ENCODE measurements at places on chromosomes 7 and 10.

- H3K36me3 ChIP-seq = no peaks in the 10 kb centered on the region
- H3K27ac ChIP-seq = no peak overlapping the region
- peaks cover 4% of the 10 kb centered on the region for H3K4me1 ChIP-seq
- H3K27me3 ChIP-seq = peaks cover 2% of the 10 kb centered on the region
- no peak overlapping the region for H3K4me3 ChIP-seq
Measured at GRCh38 chr10:124068929-124069328, 24.5 kb downstream of the CHST15 start.

- no peaks in the 10 kb centered on the region for H3K36me3 ChIP-seq
- peak; percentile 48 for DNase-seq
- H3K27me3 ChIP-seq = no peaks in the 10 kb centered on the region
- peak overlapping the region; percentile 75 for H3K27ac ChIP-seq
- no peak overlapping the region for H3K4me3 ChIP-seq
- H3K4me1 ChIP-seq = peaks cover 48% of the 10 kb centered on the region
Measured at GRCh38 chr7:157471259-157472125, 134.7 kb downstream of the DNAJB6 start.

DNA sequence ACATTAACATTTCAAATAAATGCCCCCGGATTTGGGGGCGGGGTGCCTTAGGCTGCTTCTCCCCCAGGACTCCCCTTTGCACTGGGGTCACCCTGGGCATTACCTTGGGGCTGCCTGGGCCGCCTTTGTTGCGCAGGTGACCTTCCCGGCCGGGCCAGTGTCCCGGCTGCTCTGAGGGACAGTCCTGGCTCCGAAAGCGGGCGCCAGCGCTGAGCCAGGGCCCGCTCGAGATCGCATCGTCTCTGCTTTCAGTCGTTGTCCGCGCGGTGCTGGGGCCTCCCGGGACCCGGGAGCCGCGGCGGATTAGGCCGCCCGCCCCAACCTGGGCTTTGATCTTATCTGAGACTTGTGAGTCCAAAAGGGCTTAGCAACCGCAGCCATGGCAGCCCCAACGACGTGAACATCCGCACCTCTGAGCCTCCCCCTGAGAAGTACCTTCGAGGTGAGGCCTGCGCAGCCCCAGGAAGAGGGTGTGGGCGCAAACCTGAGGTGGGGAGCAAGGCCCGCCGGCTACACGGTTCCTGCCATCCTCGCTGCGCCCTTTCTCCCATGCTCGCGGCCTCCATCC, 14.8 kb upstream of the WAPL start:
- H3K4me3 ChIP-seq = peak overlapping the region; percentile 53
- H3K36me3 ChIP-seq = no peaks in the 10 kb centered on the region
- peaks cover 31% of the 10 kb centered on the region for H3K4me1 ChIP-seq
- H3K27me3 ChIP-seq = no peaks in the 10 kb centered on the region
- no peak overlapping the region for H3K27ac ChIP-seq

- DNase-seq = peak; percentile 23
- no peaks in the 10 kb centered on the region for H3K27me3 ChIP-seq
- peaks cover 50% of the 10 kb centered on the region for H3K4me1 ChIP-seq
- H3K27ac ChIP-seq = peak overlapping the region; percentile 92
Measured at GRCh38 chr10:112375721-112376395, 1.9 kb downstream of the ACSL5 start.

DNA sequence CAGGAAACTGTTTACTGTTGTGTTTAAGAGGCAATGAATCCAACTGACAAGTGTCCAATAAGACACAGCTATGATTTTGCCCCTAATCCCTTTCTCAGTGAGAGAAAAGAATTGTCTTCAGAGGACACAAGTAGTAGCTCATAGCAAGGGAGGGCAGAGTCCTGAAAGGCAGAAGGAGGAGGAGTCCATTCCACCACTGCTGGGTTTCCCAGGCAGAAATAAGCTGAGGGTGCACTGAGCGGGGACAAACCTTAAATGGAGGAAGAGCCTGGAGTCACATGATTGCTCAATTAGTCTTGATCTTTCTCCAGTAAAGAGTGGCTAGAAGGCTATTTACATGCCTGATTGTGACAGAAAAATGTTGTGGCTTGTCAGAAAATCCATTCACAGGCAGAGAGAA, 573.8 kb downstream of the POM121L12 start:
- no peaks in the 10 kb centered on the region for H3K27me3 ChIP-seq
- DNase-seq = no peak
- H3K27ac ChIP-seq = no peak overlapping the region

DNA sequence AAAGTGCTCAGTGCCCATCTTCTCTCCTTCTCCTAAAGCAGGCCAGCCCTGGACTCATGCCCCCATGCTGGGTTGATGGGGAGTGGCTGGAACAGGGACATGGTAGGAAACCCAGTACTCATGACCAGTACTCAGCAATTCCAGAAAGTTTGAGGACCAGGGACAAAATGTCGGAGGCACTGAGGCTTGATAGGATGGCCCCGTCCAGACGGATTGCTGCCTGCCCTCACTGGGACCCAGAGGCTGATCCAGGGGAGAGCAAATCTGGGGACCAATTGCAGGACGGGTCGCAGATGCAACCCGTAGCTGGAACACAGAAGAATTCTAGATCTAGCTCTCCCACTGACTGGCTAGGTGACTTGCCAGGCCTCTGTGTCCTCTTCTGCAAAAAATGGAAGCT, 5.1 kb downstream of the ZCCHC24 start:
- H3K36me3 ChIP-seq = no peaks in the 10 kb centered on the region
- no peak overlapping the region for H3K4me3 ChIP-seq
- H3K4me1 ChIP-seq = peaks cover 24% of the 10 kb centered on the region
- peaks cover 2% of the 10 kb centered on the region for H3K27me3 ChIP-seq
- H3K27ac ChIP-seq = no peak overlapping the region

DNA sequence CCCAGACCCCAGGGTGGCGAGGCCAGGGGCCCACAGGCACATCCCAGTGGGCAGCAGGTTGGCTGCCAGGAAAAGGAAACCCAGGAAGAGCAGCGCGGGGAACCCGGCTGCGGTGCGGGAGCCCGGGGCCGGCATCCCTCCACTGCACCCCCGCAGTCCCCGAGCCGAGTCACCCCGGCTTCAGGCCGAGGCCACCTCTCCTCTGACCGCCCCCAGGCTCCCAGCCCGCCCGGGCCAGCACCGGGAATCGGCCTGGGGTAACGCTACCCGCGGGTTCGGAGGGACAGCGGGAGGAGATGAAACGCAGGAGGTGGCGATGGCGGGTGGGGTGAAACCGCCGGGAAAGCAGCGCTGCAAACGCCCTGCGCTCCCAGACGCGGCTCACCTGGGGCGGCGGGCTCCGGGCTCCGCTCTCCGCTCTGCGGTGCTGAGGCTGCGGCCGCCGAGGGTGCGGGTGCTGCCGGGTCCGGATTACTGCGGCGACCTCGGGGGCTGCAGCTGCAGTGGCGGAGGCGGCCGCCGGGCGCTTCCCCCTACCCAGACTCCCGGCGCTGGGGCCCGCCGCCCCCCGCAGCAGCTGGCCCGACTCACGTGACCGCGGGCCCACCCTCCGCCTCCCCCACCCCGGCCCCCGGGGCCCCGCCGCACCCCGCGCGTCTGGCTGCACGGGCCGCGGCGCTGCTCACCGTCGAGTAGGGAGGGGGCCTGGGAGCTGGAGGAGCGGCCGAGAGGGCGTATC, at the start of gene SCRN1:
TSS of gene SCRN1 (minus strand) at position 545 of the 739 bp plus-strand sequence. CDS start 20,734 bp downstream, outside the sequence.
- peaks cover 23% of the 10 kb centered on the region for H3K27me3 ChIP-seq
- no peaks in the 10 kb centered on the region for H3K36me3 ChIP-seq
- peaks cover 9% of the 10 kb centered on the region for H3K4me1 ChIP-seq
- peak within 1 kb of the TSS; percentile 59 for H3K4me3 ChIP-seq

DNA sequence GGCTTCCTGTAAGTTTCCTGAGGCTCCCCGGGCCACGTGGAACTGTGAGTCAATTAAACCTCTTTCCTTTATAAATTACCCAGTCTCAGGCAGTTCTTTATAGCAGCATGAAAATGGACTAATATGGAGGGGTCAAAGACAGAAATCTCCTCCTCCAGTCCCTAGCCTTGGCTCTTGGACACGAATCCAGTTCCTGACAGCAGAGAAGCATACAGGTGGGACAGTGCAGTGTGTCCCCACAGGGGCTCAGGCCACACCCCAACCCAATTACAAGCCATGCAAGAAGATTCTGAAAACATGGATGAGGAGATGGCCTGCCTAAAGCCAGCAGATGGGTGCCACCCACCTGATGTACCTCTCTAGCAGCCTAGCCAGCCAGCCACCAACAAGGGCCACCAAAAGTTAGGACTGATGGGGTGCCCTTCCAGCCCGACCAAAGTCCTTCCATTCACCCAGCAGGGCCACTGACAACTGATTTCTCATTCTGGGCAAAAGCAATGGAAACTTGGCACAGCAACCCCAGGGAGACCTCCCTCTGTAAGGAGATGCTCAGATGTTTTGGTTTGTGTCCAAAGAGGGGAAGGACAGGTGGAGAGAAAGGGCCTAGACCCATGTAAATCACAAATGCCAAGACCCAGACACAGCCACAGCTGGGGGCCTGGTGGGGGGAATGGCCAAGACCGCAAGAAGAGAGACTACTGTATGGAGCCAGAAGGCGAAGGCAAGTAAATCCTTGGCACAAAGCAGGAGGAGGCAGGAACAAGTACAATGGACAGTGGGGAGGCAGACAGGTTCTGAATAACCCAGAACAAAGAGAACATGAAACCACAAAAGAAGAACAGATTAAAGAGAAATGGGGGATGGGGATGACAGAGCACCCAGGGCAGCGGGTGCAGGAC, 13.6 kb downstream of the GPRIN2 start:
- peaks cover 37% of the 10 kb centered on the region for H3K27me3 ChIP-seq
- no peak for DNase-seq
- no peaks in the 10 kb centered on the region for H3K4me1 ChIP-seq
- H3K36me3 ChIP-seq = no peaks in the 10 kb centered on the region
- no peak overlapping the region for H3K27ac ChIP-seq

GRCh38 chr10:8283166-8283905, 228.8 kb downstream of the GATA3 start:
- H3K36me3 ChIP-seq = no peaks in the 10 kb centered on the region
- no peak overlapping the region for H3K4me3 ChIP-seq
- no peaks in the 10 kb centered on the region for H3K4me1 ChIP-seq
- no peak overlapping the region for H3K27ac ChIP-seq

DNA sequence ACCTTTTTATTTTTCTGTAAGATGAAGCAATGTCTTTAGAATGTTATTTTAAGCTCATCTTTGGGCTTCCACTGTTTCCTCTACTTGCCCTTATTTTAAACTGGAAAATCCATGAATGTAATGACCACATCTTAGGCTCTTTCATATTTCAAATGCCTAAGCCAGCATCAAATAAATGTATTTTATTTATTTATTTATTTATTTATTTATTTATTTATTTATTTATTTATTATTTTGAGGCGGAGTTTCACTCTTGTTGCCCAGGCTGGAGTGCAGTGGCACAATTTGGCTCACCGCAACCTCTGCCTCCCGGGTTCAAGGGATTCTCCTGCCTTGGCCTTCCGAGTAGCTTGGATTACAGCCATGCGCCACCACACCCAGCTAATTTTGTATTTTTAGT, 69.2 kb downstream of the HDAC9 start:
- H3K27ac ChIP-seq = no peak overlapping the region
- H3K4me1 ChIP-seq = no peaks in the 10 kb centered on the region
- DNase-seq = no peak
- no peak overlapping the region for H3K4me3 ChIP-seq
- H3K36me3 ChIP-seq = no peaks in the 10 kb centered on the region

DNA sequence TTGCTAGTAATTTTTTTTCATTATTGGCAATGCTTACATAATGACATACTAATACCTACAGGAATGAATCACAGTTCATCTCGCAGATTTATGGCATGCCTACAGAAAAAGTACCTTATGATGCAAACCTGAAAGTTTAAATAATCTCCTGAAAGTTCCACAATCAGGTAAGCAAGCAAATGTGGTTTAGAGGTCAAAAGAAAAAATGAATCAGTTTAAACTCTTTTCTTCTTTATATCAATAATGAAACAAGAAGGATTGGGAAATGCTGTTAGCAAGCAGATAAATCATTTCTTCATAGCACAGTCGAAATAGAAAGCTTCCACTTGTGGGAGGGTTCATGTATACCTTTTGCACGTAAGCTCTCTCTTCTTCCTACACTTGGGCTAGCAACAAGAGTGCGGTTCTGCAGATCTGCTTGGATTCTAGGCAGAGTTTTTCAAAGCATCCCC, 53.7 kb upstream of the MTPN start:
- no peak overlapping the region for H3K27ac ChIP-seq
- no peak overlapping the region for H3K4me3 ChIP-seq
- no peaks in the 10 kb centered on the region for H3K4me1 ChIP-seq
- H3K27me3 ChIP-seq = no peaks in the 10 kb centered on the region

GRCh38 chr10:86684331-86685097, 16.2 kb downstream of the LDB3 start:
- H3K4me1 ChIP-seq = peaks cover 6% of the 10 kb centered on the region
- no peak for DNase-seq
- peaks cover 6% of the 10 kb centered on the region for H3K27me3 ChIP-seq
- H3K27ac ChIP-seq = no peak overlapping the region

DNA sequence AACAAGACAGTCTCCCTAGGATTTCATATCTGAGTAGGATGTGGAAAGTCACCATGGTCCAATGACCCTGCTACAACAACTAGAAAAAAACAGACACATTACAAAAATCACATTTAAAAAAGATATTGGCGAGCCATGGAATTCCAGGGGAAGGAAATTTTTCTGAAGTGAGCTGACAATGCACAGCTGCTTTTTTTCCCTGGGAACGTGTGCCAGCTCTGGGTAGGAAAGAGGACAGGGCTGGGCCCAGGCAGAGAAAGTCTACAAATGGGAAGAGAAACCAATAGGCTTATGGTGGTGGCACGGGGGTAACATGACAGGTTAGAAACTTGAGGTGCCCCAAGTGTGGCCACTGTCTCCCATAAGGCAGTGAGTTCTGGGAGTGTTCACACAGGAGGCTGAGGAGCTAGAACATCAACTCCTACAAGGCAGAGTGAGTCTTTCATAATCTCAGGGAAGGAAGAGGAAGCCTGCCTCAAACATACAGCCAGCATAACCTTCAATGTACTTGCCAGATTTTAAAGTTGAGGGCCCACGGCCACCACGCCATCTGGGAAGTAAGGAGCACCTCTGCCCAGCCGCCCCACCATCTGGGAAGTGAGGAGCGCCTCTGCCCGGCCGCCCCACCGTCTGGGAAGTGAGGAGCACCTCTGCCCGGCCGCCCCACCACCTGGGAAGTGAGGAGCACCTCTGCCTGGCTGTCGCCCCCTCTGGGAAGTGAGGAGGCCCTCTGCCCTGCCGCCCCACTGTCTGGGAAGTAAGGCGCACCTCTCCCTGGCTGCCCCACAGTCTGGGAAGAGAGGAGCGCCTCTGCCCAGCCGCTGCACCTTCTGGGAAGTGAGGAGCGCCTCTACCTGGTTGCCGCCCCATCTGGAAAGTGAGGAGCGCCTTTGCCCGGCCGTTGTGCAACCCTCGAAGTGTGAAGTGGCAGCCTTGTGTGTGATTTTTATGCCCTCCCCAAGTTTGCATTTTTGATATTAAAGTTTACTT, 5.9 kb downstream of the FBXL13 start:
- no peaks in the 10 kb centered on the region for H3K27me3 ChIP-seq
- peaks cover under 1% of the 10 kb centered on the region for H3K4me1 ChIP-seq
- no peaks in the 10 kb centered on the region for H3K36me3 ChIP-seq
